ENCODE measurements at places on chromosomes 3 and 15.

DNA sequence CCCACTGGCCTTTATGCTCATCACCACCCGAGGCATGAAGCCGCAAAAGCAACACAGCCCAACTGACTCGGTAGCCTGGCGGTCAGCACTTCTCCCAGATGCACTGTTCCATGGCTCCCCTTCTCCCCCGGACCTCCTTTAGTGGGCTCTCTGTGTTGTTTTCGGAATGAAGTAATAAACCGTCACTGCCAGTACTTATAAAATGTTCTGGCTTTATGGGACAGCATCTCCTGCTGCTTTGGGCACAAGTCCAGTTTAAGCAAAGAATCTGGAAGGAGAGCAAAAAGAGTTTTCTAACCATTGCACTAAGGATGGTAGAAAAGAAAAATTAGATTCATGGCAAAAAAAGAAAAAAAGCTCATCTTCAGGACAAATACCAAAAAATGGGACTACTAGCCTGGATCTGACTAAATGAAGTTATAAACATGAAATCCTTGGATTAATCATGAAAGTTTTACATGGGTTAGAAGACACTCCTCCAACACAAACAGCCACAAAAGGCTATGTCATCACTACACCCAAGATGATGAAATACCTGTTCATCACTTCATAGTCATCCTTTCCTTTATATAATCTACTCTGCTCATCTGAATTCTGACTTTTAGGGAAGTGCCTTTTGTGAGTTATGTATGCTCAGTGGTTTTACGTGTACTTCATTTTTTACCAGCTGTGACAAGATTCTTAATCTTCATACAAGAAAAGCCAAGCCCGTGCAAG lies 89.5 kb upstream of the UBE2E2 start:
- DNase-seq: no peak

DNA sequence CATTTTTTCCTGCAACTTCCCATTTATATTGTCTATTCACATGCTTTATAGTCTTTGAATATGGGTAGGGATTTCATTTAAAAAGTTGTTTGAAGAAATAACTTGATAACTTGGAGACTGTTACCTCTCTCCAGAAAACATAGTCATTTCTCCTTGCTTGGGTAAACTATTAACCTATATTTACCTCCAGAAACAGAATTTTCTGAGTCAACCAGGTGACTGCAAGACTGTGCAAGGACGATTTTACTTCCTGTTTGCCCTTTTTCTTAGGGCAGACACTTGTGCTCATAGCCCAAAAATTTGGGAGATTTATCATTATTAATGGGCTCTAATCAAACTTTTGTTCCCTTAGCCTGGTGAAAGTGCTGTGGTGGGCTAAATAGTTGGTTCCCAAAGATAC lies 14.3 kb upstream of the MOBP start:
- DNase-seq: no peak

DNA sequence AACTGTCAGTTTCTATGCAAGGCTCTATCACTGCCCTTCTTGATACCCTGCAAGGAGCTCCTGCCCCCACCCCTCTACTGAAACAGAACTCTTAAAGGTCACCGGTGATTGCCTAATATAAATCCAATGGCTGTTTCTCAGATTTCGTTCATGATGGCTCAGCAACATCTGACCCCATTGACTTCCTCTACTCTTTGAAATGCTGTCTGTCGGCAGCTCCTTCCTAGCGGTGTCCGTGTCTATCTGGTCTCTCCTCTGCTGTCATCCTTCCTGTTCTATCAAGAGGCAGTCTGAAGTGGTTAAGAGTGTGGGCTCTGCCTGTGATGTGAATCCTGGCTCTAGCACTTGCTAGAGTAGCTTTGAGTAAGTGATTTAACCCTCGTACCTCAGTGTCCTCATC lies 5.5 kb downstream of the TMEM266 start:
- no peak for DNase-seq

- DNase-seq: no peak
Measured at GRCh38 chr3:160183345-160184076, 41.7 kb upstream of the C3orf80 start.

DNA sequence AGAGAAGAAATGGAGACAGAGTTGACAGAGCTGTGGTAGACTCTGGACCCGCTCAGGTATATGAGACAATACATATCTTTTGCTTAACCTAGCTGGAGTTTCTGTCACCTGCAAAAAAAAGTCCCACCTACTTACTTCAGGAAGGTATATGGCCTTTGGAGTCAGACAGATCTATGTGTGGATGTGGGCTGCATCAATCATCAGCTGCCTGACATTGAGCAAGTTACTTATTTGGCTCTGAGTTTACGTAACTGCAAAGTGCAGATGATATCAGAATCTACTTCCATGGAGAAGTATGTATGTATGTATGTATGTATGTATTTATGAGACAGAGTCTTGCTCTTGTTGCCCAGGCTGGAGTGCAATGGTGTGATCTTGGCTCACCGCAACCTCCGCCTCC lies 124.3 kb downstream of the MYLK start:
- no peak for DNase-seq

- DNase-seq: no peak
Measured at GRCh38 chr3:159882790-159883779, 105.5 kb upstream of the IL12A start.

GRCh38 chr3:185024406-185024805 lies 128.5 kb downstream of the C3orf70 start:
- no peak for DNase-seq

DNA sequence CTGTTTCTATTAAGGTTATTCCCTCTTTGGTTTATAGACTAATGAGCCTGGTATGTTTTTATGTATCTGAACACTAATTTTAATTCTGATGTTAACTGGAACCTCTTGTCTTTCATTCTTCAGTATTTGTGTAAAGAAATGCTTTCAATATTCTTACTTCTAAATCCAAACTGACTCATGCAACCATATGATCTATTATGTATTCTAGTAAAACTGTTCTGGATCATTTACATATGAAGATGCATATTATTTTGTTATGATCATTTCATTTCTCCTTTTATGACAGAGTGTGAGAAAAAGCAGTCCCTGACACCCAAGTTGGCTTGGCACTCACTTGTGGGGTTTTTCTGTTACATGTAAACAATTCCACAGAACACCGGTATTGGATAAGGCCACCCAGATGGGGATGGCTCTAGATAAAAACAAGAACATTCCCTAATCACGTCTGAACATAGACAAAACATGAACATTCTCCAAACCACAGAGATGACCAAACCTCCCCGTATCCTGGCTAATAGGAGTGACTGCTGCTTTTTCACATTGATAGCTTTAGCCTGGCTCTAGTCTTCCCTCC lies 72.2 kb upstream of the EPHB3 start:
- no peak for DNase-seq

GRCh38 chr3:111715911-111716523 lies 120.9 kb upstream of the ZBED2 start:
- DNase-seq: no peak

DNA sequence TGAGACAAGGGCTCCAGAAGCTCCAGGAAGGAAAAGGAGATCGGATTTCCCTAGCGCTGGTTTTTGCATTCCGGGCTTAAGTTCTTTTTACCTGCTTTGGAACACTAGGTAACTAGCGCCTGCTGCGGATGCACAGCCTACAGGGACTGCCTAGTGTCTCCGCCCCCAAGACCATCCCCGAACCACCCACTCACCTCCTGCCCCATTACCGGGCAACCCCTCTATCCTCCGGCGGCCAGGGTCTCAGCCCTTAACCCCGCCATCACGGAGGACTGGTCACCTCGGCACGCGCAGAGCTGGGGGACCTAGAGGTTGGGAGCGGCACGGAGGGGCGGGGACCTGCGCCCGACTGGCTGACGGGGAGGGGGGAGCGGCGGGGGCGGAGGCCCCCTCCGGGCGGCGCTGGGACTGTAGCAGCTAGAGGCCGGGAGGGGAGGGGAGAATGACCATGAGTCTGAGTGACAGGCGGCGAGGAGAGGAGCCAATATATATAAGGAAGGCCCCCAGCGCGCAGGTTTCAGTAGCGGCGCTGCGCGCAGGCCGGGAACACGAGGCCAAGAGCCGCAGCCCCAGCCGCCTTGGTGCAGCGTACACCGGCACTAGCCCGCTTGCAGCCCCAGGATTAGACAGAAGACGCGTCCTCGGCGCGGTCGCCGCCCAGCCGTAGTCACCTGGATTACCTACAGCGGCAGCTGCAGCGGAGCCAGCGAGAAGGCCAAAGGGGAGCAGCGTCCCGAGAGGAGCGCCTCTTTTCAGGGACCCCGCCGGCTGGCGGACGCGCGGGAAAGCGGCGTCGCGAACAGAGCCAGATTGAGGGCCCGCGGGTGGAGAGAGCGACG lies at the start of gene DLL4:
Gene DLL4, plus strand, starts transcription at position 520 of the 839 bp plus-strand sequence. CDS start 329 bp downstream, outside the sequence.
- no peak for DNase-seq

- DNase-seq: no peak
Measured at GRCh38 chr15:71572452-71573053, 237.8 kb upstream of the NR2E3 start.

GRCh38 chr3:88117683-88118082 lies 32.1 kb upstream of the C3orf38 start:
- no peak for DNase-seq

GRCh38 chr3:134652409-134652831 lies 1.6 kb upstream of the KY start:
- no peak for DNase-seq

DNA sequence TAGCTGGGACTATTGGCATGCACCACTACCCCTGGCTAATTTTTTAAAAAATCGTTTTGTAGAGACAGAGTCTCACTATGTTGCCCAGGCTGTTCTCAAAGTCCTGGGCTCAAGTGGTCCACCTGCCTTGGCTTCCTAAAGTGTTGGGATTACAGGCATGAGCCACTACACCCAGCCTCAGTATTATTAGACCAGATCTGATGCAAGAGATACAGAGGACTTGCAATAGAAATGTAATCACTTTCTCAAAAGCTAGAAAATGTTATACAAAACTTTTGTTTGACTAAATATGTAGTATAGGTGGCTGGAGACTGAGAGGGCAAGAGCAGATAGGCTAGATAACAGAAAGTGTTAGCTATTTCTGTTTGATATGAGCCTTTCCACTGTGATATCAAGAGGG lies 531.9 kb downstream of the SOX2 start:
- no peak for DNase-seq

- DNase-seq: no peak
Measured at GRCh38 chr3:39541442-39541841, 74.0 kb downstream of the MOBP start.

DNA sequence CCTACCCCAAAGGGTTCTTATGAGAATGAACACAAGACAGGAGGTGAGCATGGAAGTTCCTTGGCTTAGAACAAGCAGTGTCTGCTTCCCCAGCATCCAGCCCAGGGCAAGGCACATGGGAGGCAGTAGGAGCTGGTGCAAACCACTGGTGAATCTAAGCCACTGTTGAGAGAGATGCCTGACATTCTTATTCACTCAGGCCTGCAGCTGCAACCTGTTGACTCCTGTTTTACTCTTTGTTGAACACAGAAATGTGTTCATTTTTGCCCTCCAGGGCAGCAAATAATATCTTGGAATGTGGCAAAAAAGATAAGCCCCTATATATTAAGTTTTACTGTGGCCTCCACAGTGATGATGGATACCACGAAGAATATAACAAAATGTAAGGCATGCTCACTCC lies 8.9 kb upstream of the PAK6 start:
- no peak for DNase-seq

- peak; percentile 74 for DNase-seq
Measured at GRCh38 chr3:107240183-107241091, 136.8 kb upstream of the CCDC54 start.

GRCh38 chr3:137514853-137515252 lies 249.3 kb upstream of the SOX14 start:
- DNase-seq: no peak

GRCh38 chr3:11847607-11848006 lies 922 bp upstream of the TAMM41 start:
- DNase-seq: no peak

- no peak for DNase-seq
Measured at GRCh38 chr3:124904835-124905492, 17.8 kb upstream of the ITGB5 start.

- no peak for DNase-seq
Measured at GRCh38 chr15:85620690-85621049, 174.1 kb downstream of the KLHL25 start.

DNA sequence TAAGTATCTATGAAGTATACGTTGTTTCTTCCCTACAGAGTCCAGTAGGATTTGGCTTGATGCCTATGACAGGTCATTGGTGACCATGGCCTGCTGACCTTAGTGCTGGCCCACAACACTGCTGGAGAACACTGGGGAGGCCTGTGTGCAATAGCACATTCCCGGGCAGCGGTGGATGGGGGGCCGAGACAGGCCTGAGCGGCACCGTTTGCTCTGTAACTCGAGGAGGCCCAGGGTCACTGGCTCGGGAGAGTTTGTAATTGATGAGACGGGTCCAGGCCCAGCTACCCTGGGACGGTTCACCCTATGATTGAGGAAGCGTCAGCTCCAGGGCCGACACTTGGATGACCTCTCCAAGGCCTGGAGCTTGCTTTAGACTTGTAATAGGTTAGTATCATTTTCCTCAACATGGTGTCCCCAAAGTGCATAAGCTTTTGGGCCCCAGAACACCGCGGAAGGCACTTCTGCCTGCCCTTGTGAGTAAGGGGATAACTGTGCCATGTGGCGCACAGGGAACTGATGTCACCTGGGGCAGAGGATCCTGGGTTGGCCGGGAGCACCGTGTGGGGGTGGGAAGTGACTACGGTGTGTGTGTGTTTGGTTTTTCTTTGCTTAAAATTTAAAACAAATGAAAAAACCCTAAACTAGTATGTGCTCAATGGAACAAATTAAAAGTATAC lies 12.0 kb downstream of the TRPM1 start:
- no peak for DNase-seq

- DNase-seq: no peak
Measured at GRCh38 chr3:151008699-151009098, 36.2 kb upstream of the CLRN1 start.

DNA sequence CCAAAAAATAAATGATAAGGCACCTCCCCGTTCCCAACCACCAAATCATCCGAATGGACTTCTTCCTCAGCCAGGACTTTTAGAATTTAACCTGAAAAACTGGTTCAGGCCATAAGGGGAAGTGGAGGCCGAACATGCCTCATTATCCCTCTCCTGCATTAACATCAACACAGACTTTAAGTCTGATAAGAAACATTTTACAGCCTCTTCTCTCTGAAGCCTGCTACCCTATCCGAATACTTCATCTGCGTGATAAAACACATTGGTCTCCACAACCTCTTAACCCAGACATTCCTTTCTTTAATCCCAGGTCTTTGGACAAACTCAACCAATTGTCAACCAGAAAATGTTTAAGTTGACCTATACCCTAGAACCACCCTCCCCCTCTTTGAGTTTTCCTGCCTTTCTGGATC lies 850 bp upstream of the SLC41A3 start:
- DNase-seq: no peak

- DNase-seq: no peak
Measured at GRCh38 chr15:66714543-66714981, 12.5 kb downstream of the SMAD6 start.

DNA sequence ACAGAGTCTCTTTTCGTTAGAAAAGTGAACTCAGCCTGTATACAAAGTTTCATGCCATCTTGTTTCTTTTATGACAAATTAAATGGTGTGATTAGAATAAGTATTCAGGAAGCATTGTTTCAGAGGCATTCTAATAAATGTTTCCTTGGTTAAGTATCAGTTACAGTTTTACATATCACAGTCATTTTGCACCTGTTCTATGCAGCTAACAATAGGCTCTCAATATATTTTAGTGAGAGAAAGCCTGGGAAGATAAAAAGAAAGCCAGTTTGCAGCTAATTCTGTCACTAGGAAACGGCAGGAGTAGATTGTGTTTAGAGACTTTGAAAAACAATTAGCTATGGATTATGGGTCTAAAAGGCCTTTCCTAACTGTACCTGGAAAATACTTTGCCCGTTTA lies 252.8 kb downstream of the ZIC1 start:
- DNase-seq: no peak

- no peak for DNase-seq
Measured at GRCh38 chr3:45987368-45988291, 8.0 kb downstream of the FYCO1 start.

- DNase-seq: no peak
Measured at GRCh38 chr3:196336319-196337145, 1.7 kb downstream of the TM4SF19 start.
